GM23248 (cell line): ENCODE measurements at places on chromosomes 12 and 14. TPM values are rescaled to one million over a fixed set of nuclear protein-coding genes. Genes with fewer than 3 reads are reported as not detected.

- no peak for DNase-seq
Observed at GRCh38 chr14:100109594-100109955, 44.4 kb downstream of the EVL start.

DNA sequence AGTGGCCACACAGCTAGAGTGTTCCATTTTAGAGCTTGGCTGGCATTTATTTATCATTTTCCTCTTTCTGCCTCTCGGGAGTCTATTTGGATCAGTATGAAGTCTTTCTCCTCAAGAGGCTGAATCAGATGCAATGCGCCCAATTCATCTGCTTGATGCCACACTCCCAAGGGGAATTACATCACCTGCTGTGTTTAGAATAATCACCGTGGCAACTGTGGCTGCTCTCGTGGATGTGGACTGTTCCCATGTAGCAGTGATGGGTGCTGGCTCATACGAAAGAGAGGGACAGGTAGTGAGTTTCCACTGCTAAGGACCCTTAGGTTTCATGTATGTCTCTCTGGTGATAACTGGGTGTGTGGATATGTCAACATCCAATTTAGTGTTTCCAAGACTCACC, 70.7 kb downstream of the SRRM4 start:
- no peak for DNase-seq

- DNase-seq: no peak
Observed at GRCh38 chr12:26109343-26109881, 15.4 kb downstream of the BHLHE41 start.

DNA sequence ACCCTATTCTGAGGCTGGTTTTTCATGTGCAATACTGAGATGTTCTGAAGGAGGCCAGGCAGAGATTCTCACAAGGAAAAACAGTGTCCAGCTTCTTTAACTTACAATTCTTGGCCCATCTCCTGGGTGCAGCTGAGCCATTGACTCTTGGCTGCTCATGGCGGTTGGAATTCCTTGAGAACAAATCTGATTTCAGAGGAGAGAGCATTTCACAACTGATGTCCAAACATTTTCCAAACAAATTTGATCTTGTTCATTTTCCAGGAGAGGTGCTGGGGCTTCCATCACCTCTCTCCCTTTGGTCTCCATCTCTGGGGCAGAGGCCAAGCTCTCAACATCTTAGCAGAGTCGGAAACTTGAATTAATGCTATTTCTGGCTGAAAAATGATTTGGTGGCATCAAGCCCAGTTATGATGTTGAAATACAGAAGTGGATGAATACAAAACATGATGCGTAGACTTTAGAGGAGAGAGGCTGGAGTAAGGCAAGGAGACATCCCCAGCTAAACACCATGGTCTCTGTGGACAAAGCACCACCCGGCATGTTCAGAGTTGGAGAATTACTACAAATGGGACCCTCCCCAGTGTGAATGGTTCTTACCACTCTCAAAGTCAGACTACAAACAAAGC, 593.0 kb downstream of the VRK1 start:
- DNase-seq: no peak

DNA sequence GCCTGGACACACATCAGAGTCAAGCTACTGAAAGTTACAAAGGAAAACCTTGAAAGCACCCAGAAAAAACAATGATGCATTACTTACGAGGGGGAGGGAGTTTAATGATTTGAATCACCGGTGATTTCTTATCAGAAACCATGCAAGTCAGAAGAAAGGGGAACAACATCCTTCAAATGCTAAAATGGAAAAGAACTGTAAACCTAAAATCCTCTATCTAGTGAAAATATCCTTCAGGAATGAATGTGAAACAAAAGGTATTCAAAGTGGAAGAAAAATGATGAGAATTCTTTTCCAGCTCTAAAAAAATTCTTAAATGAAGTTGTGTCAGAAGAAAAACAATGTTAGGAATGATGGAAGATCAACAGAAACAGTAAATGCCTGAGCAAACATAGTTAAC, 16.8 kb downstream of the SCAF11 start:
- peak; percentile 55 for DNase-seq

- peak; percentile 88 for DNase-seq
Observed at GRCh38 chr14:61653507-61653906, 41.8 kb upstream of the HIF1A start.

DNA sequence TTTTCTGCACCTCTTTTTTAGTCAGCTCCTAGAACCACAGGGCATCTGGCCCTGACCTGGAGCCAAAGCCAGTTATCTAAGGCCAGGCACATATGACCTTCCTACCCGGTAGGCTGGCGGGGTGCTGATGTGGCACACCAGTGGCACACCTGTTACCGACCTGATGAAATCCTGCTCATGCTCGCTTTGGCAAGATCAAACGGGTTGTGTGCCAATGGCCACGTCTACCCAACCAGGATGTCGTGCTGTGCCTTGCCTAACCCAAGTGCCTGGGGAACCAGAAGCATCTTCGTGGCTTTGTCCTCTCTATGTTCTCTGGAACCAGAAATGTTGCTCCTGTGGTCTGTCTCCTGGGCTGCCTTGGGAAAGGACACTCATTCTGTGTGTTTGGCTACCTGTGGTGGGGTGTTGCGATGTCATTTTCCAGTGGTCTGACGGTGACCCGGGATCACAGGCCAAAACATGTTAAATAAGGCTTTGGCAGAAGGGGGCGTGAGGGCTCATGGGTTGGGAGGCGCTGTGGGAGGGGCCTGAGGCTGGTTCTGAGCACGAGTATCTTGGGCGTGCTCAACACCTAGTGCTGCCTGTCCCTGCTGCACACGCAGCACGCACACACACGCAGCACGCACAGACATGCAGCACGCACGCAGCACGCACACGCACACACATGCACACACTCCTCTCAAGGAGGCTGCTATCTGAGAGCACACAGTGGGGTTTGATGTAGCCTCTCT, 27.9 kb downstream of the CCNK start:
- DNase-seq: no peak

DNA sequence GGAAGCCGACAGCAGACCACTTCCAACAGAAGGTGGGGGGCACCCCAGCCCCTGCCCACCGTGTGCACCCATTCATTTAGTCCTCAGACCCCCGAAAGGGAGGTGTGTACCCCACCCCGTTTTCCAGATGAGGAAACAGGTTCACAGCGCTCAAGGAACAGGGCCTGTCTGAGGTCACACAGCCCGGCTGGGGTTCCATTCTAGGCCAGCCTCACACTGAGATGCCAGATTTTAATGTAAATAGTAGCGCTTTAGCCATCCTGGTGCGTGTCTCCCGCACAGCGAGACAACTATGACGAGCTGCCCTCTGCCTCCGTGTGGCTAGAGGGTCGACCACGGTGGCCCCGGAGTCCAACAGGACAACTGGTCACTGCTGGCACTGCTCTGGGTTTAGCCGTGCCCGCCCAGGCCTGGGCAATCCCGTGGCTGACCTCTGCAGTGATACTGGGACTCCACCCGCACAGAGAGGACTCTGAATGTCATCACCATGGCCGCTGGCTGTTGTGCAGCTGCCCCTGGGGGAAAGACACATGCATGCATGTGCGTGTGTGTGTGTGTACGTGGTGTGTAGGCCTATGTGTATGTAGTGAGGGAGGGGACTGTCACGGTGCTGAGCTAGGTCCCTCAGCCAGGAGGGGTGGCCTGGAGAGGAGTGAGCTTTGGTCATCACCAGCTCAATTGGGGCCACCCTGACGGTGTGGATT, 31.6 kb downstream of the BEGAIN start:
- DNase-seq: no peak

- no peak for DNase-seq
Observed at GRCh38 chr14:78292003-78292402, 121.8 kb downstream of the NRXN3 start.

DNA sequence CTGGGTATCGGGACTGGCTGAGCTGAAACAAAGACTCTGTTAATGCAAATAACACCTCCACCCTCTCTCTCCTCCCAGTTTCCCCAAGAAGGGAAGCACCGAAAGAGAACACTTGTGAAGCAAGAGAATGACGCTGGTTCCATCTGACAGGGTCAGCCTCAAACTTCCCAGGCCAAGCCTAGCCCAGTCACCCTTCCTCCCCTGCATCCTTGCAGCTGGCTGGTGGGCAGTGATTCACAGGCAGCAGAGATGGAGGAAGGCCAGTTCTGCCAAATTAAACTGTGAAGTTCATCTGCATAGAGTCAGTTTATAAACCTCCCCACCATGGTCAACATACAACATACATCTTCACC, 2.8 kb downstream of the LRRC74A start:
- DNase-seq: peak; percentile 34

DNA sequence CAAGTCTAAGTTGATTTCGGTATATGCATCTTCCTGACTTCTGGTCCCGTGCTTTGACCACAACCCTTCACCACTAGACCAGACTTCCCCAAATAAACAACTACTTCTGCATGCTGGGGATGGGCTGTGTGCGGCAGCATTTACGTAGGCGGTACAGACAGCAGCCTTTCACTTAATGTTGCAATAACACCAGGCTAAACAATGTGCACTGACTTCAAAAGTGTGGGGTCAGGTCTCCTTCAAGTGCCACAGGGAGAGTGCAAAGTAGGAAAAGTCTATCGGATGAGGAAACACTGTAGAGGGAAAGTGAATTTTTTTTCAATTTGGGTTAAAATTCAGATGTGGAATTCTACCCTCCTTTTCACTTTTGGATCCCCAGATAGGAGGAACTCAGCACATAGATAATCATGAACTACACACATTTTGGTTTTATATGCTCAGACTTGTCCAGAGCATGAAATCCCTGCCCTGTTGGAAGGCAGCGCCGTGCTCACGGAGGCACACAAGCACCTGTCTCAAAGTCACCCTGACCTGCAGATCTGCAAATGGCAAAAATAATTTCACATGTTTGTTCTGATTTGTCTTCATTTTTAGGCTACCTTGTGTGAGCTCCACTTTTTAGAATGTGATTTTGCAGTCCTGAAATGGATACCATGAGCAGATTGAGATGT, 3.6 kb upstream of the FOS start:
- no peak for DNase-seq

DNA sequence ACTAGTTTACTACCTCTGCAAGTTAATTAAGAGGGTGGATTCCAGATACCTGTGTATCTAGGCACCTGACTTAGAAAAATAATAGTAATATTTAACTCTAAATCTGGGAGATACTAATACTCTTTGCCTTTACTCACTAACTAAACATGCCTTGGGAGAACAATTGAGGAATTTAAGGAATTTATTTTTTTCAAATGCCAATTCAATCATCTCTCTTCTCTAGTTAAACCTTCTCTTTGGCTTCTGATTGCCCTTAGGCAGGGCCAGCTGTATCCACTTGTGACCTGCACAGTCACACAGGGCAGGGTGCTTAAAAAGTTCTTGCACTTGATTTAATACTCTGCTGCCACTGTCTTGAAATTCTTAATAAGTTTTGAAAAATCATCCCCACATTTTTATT, 142.4 kb downstream of the PLCZ1 start:
- no peak for DNase-seq

GRCh38 chr12:80936353-80936641, 1.4 kb downstream of the LIN7A start:
- DNase-seq: no peak

- peak; percentile 70 for DNase-seq
Observed at GRCh38 chr12:57475271-57476161, 4.2 kb downstream of the ARHGAP9 start.

- DNase-seq: no peak
Observed at GRCh38 chr12:126608607-126609175, 1543.5 kb downstream of the AACS start.

GRCh38 chr14:101939646-101940170, 24.7 kb upstream of the DYNC1H1 start:
- DNase-seq: no peak

ARID2 gene
- 11.6 and 12.1 TPM in 2 replicates for total RNA-seq

SNX6 gene
- 213 and 287 TPM in 2 replicates for total RNA-seq

CCDC177 gene
- not detected in 2 replicates for total RNA-seq

OTOGL gene
- under 0.01 and 1.3 TPM in 2 replicates for total RNA-seq

HEATR5A gene
- total RNA-seq: 70.3 and 89.2 TPM in 2 replicates

SLC6A12 gene
- total RNA-seq: not detected in 2 replicates

CISTR gene
- not detected in 2 replicates for total RNA-seq

SLCO1A2 gene
- not detected in 2 replicates for total RNA-seq

ALG10B gene
- 1.7 and 8.1 TPM in 2 replicates for total RNA-seq

TPCN1 gene
- 9.0 and 11.6 TPM in 2 replicates for total RNA-seq

TAS2R31 gene
- total RNA-seq: 0.97 and 1.4 TPM in 2 replicates

KIF21A gene
- total RNA-seq: 2.4 and 3.7 TPM in 2 replicates

RNF212B gene
- total RNA-seq: not detected in 2 replicates

CIROP gene
- not detected in 2 replicates for total RNA-seq
